AG20443 (cell line): ENCODE measurements at places on chromosomes 7 and 10.

GRCh38 chr7:18638594-18639452 is 143.3 kb downstream of the HDAC9 start:
- DNase-seq = peak; percentile 74

DNA sequence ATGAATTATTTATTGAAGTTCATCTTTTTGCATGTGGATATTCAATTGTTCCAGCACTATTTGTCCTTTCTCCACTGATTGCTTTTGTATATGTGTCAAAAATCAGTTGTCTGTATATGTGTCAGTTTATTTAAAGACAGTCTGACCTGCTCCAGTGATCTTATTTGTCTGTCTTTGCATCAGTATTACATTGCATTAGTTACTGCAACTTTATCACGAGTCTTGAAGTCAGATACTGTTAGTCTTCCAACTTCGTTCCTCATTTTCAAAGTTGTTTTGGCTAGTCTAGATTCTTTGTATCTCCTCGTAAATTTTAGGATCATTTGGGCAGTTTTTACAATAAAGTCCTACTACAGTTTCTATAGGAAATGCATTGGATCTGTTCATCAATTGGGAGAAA is 166.4 kb downstream of the CELF2 start:
- DNase-seq = no peak

GRCh38 chr7:64630496-64630895 is 35.4 kb upstream of the ZNF107 start:
- DNase-seq = peak; percentile 27

- DNase-seq = no peak
These were observed 129.4 kb downstream of the AKR1D1 start for GRCh38 chr7:138205614-138206150.

DNA sequence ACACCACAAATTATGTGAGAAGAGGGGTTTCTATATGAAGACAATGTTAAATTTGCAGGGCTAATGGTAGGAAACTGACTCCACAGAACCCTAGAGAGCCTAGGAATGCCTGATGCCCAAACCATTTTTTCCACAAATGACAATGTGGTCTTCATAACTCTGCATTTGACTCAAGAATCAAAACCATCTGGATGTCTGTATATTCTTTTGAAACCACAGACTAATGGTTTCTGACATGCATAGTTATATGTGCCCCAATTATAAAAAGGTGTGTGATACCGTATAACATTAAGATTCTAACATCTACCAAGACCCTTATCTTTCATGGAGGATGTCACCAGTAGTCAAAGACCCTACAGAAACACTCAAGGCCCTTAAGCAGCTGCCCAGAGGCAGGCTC is 20.3 kb downstream of the SEC61G start:
- DNase-seq = no peak

GRCh38 chr10:11588873-11589574 is 22.4 kb downstream of the USP6NL start:
- no peak for DNase-seq

DNA sequence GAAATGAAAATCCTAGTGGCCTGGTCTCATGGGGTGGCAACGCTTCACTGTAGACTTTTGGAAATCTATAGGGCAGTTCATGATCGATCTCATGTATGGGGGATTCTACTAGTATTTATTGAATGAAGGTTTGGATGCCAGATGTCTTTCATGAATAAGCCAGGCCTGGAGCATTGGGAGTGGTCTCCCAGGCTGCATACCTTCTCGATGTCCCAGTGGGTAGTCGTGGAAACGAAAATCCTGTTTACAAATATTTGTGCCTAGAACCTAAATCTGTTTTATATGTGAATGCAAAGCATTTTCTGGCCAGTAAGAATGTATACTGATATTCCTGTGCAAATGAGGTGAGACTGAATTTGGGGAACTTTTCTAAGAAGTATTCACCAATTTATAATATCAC is 105.0 kb upstream of the C1QL3 start:
- no peak for DNase-seq

GRCh38 chr10:73899423-73899822 is 11.5 kb upstream of the PLAU start:
- DNase-seq = peak; percentile 81

DNA sequence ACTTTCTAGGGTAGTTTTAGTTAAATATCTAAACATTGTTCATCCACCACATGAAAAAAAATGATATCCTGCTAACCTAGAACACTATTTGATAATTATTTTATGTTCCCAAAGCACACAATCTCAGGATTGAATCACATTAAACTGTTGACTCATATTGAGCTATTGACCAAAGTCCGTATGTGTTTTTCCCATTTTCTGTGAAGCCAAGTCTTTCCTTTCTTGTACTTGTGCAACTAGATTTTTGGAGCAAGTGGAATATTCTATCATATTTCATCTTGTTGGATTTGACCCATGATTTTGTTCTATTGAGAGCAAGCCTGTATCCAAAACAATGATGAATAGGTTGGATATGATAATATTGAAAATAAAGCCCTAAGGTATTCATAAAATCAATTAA is 164.6 kb downstream of the SKAP2 start:
- no peak for DNase-seq

DNA sequence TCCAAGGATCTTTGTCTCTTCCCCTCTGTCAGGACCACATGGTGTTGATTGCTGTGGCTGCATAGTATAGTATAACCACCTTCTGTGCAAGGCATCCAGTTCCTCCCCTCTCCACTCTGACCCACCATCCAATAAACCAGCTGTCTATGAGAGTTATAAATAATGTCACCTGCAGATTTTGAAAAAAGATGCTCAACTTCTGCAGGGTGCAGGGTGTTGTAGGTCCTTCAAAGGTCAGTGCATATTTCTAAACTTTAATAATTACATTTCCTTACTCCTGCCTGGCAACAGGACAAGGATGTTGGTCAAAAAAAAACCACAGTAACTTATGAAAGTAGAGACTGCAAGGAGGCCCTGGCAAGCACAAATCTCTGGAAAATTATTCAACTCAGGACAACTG is 166.2 kb downstream of the PKD1L1 start:
- DNase-seq = no peak

- no peak for DNase-seq
These were observed 25.7 kb downstream of the ZNF503 start for GRCh38 chr10:75375838-75376237.

GRCh38 chr7:139585042-139585441 is 61.6 kb downstream of the CLEC2L start:
- peak; percentile 3 for DNase-seq

DNA sequence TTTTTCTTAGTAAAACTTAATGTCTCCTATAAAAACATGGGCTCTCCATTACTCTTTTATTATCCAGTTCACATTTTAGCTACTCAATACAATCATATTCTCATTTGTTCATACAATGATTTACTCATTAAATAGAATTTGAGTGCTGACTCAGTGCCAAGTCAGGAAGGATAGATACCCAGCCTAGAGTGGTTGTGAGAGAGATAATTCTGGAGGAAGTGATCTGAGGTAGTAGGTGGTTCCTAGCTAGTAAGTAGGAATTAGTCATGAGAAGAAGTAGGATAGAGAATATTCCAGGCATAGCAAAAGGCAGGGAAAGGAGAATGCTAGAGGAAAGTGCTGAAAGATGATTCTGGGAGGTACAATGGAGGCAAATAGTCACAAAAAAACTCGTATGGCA is 133.5 kb upstream of the MBL2 start:
- DNase-seq = no peak
